ENCODE measurements at places on chromosomes 2 and 18.

DNA sequence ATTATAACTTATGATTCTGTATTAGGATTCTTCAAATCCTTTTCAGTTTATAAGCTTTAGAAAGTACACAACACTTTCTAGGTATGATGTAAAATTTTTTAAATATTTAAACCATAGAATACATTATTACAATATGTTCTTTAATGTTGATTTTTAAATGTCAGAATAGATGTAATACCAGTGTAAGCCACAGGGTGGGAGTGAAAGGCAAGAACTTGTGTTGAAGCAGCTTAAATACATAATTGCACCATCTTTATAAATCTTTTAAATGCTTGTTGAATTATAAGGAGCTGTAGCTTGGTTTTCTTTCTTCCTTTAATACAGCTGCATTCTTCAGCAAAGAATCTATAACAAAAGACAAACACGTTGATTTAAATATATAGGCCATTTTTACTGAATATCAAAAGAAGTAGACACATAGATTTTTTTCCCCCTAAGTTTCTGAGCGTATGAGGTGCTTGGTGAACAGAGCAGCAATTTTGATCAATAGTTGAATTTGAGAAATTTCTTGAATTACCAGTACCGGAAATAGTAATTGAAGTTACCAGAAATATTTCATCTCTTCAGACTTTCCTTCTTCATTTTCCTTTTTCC lies 63.0 kb downstream of the TANK start:
- peak; percentile 24 for DNase-seq

DNA sequence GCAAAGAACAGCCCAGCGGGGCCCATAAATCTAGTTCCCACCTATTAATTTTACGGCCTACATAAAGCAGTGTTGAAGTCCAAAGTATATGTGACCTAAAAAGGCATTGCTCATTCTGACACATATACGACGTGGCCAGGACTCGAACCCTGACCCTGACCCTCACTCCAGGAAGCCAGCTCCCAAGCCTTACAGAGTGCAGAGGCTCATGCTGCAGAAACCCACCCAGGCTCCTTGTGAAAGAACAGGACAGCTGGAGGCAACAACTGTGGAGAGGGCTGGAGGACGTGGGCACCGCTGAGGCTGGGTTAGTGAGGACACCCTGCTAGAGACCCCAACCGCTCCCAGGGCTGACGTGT lies 221.6 kb downstream of the CYP26B1 start:
- no peak for DNase-seq

GRCh38 chr2:182818925-182819324 lies 47.5 kb downstream of the FRZB start:
- DNase-seq = no peak

DNA sequence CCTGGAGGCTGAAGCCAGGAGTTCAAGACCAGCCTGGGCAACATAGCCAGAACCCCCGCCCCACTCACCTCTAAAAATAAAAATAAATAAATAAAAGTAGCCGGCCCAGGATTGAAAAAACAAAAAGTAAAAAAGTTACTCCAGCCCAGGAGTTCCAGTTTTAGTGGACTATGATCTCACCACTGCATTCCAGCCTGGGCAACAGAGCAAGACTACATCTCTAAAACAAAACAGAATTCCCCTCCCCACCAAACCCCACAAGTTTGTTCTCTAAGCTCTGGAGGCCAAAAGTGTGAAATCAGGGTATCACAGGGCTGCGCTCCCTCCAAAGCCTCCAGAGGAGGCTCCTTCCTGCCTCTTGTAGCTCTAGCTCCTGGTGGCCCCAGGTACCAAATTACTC lies 1.7 kb downstream of the D2HGDH start:
- DNase-seq = no peak

DNA sequence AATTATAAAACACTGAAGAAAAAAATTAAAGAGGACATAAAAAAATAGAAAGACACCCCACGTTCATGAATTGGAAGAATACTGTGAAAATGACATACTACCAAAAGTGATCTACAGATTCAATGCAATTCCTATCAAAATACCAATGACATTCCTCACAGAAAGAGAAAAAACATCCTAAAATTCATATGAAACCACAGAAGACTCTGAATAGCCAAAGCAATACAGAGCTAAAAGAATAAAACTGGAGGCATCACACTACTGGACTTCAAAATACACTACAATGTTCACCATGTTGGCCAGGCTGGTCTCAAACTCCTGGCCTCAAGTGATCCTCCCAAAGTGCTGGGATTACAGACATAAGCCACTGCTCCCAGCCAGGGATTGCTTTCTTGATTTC lies 56.3 kb downstream of the TLK1 start:
- no peak for DNase-seq

GRCh38 chr18:7608781-7609201 lies 41.7 kb downstream of the PTPRM start:
- no peak for DNase-seq

DNA sequence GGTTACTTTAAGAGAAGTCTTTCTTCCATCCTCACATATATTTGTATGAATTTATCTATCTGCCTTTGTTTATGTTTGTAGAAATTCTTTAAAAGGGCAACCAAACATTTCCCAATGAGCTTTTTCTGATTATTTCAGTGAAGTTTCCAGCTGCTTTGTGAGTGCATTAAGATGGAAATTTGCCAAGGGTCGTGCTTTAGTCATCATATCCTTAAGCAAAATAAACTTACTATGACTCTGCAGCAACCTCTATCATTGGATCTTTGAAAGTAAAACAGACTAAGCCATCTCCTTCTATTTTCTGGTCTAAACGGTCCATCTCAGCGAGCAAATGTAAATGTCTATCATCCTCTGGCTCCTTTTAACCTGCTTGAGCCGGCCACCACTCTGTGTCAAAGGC lies 489.3 kb downstream of the SOX11 start:
- no peak for DNase-seq

- DNase-seq = no peak
Observed at GRCh38 chr2:71605173-71605641, 151.8 kb downstream of the DYSF start.

DNA sequence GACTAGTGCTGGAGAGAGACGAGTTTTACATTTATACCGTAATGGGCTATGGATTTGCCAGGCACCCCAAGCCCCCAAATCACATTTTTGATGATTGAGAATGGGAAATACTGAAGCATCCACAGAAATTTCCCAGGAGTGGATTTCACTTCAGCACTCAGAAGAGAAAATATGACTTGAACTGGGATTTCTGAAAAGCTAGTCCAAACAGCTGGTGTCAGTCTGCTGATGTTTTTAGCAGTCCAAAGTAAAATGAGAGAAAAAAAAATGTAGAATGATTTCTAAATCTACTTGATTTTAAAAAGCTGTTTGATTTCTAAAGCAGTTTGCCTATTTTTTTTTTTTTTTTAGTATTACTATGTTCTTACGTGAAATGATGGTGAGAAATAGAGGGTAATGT lies 105.0 kb downstream of the PLEKHM3 start:
- no peak for DNase-seq

DNA sequence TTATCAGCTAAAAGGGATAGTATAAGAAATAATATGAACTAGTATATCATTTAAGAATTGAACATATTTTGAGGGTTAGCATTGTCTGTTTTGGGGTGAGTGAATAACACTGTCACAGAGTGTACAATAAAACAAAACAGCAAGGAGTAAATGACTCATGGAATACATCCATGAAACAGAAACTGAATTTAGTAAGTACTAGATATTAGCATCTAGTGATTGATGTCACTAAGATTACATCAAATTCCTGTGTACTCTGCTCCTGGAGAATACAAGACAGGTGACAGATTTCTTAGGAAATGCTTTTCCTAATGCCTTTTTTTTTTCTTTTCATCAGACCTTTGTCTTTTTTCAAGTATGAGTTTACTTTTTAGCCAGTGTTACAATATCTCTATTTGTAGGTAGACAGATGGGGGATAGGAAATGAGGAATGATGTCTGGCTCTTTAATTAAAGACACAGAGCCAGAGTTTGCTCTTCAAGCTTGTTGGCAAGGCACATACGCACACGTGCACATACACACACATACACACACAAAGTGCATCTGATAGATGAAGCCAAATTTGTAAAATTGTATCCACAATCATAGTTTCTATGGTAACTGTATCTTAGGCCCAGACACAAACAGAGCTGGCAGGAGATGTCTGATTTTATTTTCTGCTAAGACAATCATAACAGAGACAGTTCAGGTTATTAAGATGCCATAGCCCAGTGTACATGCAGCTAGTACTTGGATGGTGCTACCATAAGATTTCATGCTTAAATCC lies 138.2 kb upstream of the NRP2 start:
- peak; percentile 2 for DNase-seq

DNA sequence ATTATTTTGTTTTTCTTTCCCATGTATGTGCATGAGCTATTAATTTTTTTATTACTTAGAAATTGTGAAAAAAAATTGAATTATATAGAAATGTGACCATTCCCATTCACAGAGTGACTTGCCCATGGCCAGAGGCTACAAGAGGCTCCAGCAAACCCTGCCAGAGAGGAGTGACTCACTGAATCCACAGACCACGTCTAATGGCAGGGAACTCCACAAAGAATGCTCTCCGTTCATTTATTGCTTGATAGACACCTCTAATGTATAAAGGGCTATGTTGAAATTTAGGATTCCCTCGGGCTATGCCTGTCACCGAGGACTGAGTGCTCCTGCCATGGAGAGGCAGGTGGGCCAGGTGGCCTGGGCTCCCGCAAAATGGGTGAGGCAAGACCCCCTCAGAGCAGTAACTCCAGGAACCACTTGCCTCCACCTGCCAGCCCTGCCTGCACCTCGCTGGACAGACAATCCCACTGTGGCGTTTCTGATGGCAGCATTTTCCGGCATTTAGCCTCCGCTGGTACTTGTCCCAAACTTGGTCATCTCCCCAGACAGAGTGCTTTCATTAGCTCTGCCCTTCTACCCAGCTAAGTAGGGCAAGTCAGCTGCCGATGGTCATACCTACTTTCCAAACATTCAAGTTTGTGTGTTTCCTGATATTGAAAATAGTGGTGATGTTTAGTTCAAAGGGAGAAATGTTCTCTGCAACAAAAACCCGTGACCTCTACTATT lies 200.3 kb downstream of the PRKCE start:
- peak; percentile 60 for DNase-seq

GRCh38 chr18:74457043-74457724 lies at the start of gene DIPK1C:
TSS of gene DIPK1C (minus strand) at chr18:74457308. CDS start at chr18:74457259, 49 bp downstream.
- no peak for DNase-seq

- DNase-seq = no peak
Observed at GRCh38 chr2:65553504-65554074, 121.2 kb upstream of the SPRED2 start.

- no peak for DNase-seq
Observed at GRCh38 chr2:176072292-176072669, 11.5 kb downstream of the EVX2 start.

- no peak for DNase-seq
Observed at GRCh38 chr18:8049147-8049546, 482.0 kb downstream of the PTPRM start.

- peak; percentile 96 for DNase-seq
Observed at GRCh38 chr2:19611491-19612332, 253.3 kb upstream of the OSR1 start.

GRCh38 chr2:134233728-134234136 lies 20.1 kb upstream of the MGAT5 start:
- no peak for DNase-seq

GRCh38 chr2:97936881-97937280 lies 58.9 kb downstream of the TMEM131 start:
- DNase-seq = no peak

DNA sequence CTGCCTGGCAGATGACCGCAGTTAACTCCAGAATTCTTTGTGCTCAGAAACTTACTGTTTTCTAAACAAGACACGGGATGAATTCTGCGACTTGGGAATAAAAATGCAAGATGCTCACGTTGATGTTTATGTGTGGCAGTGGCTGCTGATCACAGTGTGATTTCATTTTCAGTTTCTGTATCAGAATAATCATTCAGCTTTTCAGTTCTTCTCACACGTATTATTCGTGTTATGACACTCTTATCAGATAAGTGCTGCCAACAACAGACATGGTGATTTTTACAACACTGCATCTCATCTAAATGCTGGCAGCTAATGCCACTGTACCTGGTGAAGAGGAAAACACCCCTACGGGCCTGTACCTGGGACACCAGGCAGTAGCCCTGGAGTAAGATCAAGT lies 272.9 kb upstream of the REV1 start:
- DNase-seq = no peak

DNA sequence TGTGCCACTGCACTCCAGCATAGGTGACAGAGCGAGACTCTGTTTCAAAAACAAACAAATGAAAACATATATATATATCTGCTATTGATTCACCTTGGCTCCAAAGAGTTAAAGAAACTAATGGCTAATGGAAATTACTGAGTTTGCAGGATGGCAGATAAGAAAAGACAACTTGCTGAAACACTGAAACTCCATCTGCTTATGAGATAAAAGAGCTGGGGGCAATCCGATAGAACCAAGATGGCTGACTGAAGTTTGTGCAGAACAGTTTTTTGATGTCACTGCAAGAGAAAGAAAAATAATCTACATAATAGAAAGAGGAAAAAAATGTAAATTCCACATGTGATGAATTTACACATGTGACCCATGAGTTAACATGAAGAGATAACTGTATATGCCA lies 88.2 kb downstream of the LRATD1 start:
- DNase-seq = no peak

DNA sequence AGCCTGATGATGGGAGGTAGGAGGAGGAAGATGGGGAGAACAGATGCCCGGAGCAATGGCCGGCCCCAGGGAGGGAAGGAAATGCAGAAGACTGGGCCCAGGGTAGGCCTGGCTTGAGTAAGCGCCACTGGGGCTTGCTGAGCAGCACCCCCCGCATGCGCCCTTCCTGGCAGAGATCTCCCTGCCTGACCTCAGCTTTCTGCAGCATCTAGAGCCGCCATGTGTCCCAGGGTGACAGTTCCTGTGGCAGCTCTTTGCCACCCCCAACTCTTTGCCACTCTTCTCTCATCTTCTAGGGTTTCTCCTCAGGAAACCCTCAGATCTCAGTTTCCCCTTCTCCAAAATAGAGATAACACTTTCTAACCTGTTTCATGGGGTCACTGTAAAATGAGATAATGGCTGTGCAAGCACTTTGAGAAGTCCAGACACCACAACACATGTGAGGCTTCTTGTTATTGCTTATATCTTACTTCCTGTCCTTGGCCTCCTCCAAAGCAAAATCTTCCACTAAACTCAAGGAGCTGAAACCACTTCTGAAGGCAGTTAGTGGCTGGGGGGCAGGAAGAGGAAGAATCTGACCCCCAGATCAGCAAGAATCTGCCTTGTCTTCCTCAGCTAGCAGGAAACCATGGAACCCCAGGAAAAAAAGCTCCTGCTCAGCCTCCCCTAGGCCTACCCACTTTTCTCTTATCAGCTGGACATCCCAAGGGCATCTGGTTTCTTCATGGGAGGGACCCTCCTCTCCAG lies 64.9 kb downstream of the EPAS1 start:
- DNase-seq = no peak

GRCh38 chr18:37494406-37494805 lies 71.2 kb downstream of the CELF4 start:
- no peak for DNase-seq

DNA sequence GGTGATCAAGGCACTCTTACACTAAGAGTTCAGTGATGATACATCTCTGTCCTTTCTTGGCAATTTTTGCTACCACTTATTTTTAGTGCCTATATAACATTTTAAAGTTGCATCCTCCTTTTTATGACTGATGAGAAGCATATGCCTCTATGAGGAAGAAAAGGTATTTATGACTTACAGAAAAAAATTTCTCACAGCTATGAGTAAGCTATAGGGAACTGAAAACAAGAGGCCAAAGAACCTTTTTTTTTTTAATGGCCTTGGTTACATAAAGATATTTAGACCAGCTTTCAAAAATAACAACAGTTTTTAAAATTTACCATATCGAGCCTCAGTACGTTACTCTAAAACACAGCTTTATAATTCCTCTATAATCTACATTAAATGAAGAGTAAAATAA lies 21.3 kb downstream of the MBD5 start:
- DNase-seq = no peak
